ENCODE measurements at places on chromosomes 3 and 15.

DNA sequence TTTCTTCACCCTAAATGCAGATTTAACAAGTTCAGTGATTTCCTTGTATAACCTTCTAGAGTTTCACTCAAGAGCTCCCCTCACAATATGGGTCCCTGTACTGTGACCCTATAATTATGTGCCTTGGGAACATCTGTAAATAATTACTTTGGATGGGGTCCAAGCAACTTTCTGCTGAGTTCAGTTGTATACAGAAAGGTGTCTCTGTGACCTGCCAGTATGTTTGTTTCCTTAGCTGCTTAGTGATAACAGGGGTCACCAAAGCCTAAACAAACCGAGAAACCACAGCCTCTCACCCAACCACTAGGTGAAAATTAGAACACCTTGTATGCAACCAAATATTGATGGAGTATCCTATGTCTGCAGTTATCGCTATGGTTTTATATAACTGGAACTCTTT, 29.8 kb upstream of the SLC25A36 start:
- no peak for DNase-seq

- DNase-seq = no peak
Measured at GRCh38 chr3:64763980-64764379, 76.2 kb upstream of the ADAMTS9 start.

- DNase-seq = no peak
Measured at GRCh38 chr3:156303001-156303707, 182.8 kb downstream of the KCNAB1 start.

GRCh38 chr3:44906997-44907396, 32.6 kb downstream of the TGM4 start:
- no peak for DNase-seq

DNA sequence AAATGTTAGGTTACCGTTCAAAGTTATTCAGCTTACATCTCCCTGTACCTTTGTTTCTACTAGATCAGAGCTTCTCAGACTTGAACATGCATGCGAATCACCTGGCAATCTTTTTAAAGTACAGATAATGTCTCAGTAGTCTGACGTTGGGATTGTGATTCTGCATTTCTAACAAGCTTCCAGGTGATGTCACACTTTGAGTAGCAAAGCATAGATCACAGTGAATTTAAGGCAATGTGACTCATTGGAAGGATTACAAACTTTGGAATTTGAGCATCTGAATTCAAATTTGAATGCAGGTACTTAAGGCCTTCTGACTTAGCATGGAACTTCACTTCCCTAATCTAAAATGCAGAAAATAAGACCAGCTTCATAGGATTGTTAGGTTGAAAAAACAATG, 10.8 kb upstream of the ZMAT3 start:
- no peak for DNase-seq

GRCh38 chr3:131806736-131807135, 228.1 kb downstream of the CPNE4 start:
- no peak for DNase-seq

- DNase-seq = no peak
Measured at GRCh38 chr3:51734572-51734907, 27.7 kb downstream of the GRM2 start.

GRCh38 chr15:76993114-76993725, 1.7 kb upstream of the PSTPIP1 start:
- DNase-seq = no peak

DNA sequence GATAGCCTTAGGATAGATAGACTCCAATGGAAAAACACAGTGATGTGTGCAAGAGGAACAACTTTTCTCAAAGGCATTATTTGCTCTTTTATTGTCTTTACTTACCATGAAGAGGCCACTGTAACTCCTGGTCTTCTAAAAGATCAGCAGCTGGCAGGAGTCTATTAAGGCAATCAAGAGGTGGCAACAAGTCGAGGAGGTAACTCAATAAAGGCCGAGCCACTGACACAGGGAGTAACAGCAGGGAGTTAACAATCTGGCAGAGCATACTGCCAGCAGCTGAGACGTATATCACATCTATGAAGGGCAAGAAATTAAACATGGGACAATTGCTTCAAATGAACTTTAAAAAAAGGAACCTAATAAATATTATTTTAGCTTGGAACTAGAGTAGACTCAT, 106.2 kb downstream of the HERC1 start:
- DNase-seq = no peak

DNA sequence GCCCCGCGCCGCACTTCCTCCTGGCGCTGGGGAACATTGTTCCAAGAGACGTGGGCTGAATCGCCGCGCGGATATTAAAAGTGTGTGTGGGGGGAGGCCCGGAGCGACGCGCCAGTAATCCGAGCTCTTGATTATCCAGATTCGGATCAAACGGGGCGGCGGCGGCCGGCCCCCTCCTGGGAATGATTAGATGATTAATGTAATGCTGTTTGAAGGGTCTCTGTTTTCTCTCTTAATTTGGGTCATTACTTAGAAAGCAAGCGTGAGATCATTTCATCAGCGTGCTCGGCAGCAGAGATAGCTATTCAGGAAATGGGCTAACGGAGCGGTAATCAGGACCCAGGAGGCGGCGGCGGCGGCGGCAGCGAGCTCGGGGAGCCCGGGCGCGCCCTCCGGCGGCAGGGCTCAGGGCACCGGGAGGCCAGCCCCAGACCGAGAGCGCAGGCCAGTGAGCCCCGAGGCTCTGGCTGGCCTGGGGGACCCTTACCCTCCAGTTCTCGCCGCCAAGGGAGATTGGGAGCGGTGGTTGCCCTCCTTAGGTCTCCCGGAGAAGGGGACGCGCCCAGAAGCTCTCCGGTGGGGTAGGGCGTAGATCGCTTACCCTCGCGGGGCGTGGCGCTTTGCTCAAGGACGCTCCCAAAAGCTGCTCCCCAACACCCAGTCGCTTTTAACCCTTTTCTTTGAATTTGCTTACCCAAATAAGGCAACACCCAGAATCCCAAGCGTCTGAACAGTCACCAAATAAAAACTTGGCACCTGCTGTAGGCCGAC, 4.5 kb downstream of the FEZF2 start:
- no peak for DNase-seq

GRCh38 chr3:42271786-42272185, 5.8 kb upstream of the CCK start:
- DNase-seq = no peak

DNA sequence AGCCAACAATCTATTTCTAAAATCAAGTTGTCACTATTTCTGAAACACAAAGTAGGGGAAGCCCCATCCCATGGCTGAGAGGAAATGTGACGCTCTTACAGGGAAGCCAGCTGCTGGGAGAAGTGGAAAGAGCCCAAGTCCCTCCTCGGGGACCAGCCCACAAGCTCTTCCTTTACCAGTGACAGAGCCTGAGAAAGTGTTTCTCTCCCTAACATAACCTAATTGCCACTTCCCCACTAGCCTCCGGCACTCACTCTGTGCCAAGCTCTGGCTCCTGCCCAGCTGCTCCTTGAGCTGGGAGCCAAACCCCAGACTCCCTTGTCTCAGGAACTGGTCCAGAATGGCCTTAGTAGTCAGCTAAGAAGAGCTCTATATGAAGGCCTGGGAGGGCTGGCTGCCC, 42.9 kb downstream of the TNFAIP8L3 start:
- DNase-seq = no peak
